ENCODE measurements at places on chromosomes 2 and 18.

DNA sequence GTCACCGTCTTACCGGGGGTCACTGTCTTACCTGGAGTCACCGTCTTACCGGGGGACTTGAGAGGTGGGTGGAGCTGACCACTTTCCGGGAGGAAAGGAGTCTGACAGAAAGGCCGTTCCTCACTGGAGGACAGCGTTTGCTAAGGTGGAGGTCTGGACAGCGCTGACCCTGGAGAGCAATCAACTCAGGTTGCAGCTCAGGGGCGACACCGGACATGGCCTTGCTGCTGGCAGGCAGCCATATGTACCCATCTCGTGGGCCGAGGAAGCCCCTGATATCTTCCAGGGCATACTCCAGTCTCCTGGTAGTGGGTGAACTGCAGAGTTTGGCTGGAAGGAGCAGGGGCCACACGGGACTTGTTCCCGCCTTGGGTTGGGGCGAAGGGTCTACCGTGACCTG, 234.6 kb upstream of the MYT1L start:
- DNase-seq, result no peak

GRCh38 chr2:15941481-15941850, 1.1 kb downstream of the MYCN start:
- no peak for DNase-seq

DNA sequence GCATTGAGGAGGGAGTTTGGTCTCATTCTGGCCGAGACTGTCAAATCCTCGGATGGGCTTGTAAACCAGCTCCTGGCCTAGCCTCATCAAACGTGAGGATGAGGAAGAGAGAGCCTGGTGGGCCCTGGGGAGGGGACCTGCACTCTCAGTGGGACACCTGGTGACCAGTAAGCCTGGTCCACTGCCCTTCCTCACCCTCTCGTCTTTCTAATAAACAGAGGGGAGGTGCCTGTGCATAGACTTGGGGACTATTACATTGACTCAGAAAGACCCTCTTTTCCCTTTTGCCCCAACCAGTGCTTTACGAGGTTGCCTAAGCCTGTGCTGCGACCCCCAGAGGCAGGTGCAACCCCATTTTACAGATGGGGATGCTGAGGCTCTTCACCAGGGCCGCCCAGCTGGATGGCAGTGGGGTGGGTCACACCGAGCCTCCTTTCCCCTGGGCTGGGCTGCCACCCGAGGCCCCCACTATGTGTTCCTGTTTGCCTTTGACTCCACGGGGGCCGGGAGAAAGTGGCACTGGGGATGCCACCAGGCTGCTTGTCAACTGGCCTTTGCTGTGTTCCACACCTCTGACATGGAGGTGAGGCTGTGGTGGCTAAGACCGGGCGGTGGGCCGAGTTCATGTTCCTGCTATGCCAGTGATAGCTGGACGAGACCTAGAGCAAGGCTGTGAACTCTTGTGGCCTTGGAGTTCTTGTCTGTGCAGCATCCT, 85.9 kb downstream of the GLI2 start:
- DNase-seq, result no peak

DNA sequence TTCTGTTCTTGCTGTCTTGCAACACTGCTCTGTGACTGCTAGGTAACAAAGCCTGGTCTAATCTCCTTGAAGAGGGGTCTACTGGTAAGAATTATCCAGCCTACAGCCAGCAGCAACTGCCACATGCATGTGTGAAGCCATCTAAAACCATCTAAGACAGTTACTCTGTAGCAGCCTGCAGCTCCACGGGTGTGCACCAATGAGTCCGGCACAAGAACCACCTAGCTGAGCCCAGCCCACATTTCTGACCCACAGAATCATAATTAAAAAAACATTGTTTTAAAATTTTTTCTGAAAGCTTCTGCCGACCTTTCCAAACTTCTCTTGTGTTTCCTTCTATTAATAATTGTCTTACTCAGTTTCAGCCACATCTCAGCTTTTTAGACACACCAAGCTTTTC, 102.8 kb downstream of the ZNF385B start:
- no peak for DNase-seq

- no peak for DNase-seq
Measured at GRCh38 chr2:198490748-198491147, 686.4 kb downstream of the PLCL1 start.

GRCh38 chr2:15331787-15332186, 229.3 kb downstream of the NBAS start:
- DNase-seq, result no peak

DNA sequence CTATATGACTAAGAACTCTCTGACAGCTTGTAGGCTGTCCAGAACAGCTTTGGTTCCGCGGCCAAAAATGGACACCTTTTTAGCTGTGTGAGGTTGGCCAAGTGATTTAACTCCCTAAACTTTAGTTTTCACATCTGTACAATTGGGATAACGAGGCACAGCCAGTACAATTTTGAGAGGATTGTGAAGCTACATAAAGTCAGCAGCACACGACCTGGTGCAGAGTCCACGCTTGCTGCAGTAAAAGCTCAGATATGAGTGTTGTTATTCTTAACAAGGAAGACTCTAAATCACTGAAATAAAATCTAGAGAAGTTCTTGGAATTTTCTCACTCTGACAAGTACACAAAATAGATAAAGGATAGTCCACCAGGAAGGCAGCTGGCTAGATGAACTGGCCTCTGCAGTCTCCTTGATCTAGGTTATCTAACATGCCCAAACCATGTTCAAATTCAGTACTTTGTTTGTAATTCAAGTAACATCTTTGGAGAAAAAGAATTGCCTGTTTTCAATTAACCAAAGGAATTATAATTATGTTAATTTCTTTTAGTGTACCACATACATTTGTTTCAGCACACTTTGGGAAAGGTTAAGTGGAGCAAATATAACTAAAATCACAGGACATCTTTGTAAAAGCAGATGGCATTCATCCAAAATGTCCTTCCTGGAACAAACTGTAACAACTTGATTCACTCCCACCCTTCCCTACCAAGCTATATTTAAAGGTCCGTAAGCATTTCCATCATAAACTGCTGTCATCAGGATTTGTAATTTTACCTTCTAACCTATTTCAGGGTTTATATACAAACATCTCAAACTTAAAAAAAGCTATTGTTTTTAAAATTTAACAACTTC, 201.7 kb upstream of the STK17B start:
- DNase-seq, result no peak

- no peak for DNase-seq
Measured at GRCh38 chr2:176833671-176834070, 378.9 kb upstream of the HNRNPA3 start.

DNA sequence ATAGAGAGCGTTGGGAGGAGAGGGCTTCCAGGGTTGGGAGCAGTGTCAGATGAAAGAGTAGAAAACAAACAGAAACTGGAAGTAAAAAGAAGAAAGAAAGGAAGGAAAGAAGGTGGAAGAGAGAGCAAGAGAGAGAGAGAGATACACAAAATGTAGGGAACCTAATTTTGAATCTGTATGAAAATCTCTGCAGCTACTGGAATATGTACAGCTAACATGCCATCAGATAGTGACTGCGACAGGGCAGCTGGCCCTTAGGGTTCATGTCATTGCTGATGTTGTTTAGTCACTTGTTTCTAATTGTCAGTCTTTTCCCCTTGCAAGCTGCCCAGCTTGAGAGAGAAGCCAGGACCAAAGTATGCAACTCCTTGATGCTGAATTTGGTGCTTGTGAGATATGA, 85.8 kb downstream of the POLE4 start:
- DNase-seq, result no peak

GRCh38 chr2:44844651-44845270, 96.7 kb upstream of the SIX3 start:
- no peak for DNase-seq

- no peak for DNase-seq
Measured at GRCh38 chr2:42924418-42924886, 132.1 kb upstream of the HAAO start.

DNA sequence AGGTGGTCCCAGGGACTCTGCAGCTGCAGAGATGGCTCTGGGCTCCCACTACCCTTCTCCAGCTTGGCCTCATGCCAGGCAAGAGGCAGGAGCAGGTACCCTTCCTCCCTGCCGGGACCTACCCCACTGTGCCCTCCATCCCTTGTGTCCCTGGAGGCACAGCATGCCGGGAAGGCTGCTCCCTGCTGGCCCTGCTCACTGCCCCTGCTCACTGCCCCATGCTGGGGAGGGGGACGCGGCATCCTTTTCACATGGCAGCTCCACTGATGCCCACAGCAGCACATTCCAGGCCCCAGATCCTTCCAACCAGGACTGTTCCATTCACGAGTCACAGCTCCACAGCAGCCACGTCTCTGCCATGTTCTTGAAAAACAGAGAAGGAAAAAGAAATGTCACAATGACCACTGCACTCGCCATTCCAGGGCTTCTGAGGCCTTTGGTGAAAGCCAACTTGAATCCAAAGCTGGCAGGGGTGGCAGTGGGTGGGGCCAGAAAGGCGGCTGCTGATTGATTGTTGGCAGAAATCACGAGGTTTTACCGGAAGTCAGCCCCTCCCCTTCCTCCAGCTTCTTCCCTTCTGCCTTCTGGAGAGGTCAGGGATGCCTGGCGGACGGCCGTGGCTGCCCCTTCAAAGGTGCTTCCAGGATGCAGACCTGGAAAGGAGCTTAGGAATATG, 268.0 kb downstream of the CYP26B1 start:
- DNase-seq, result no peak

DNA sequence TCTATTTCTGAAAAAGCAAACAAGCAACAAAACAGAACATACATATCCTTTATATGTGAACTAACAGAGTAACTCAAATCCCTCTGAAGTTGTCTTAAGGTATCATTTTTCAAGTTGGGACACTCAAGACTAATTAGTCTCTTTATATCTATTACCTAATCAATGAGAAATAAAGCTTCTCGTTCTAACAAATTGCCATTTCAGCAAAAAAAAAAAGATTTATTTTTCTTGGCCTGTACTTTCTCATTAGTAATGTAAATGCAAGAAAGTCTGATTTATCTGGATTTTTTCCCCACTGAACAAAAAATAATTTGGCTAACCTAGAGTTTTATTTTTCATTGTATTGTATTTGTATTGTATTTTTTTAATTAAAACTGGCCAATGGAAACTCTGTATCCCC, 176.1 kb upstream of the NOL4 start:
- DNase-seq, result no peak

GRCh38 chr2:76445880-76446279, 735.2 kb upstream of the GCFC2 start:
- DNase-seq, result no peak

DNA sequence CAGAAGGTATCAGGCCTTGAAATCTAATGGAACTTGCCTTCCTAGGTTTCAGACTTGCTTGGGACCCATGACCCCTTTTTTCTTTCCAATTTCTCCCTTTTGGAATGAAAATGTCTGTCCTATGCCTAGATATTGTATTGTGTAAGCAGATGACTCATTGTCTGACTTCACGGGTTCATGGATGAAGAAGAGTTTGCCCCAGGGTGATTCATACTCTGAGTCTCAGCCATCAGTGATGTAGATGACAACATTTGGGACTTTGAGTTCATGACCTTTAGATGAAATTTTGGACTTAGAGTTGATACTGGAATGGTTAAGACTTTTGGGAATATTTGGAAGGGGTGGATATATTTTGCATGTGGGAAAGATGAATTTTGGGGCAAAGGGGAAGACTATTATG, 11.2 kb upstream of the SCYGR5 start:
- DNase-seq, result no peak

- no peak for DNase-seq
Measured at GRCh38 chr2:111927723-111928122, 29.3 kb downstream of the MERTK start.

DNA sequence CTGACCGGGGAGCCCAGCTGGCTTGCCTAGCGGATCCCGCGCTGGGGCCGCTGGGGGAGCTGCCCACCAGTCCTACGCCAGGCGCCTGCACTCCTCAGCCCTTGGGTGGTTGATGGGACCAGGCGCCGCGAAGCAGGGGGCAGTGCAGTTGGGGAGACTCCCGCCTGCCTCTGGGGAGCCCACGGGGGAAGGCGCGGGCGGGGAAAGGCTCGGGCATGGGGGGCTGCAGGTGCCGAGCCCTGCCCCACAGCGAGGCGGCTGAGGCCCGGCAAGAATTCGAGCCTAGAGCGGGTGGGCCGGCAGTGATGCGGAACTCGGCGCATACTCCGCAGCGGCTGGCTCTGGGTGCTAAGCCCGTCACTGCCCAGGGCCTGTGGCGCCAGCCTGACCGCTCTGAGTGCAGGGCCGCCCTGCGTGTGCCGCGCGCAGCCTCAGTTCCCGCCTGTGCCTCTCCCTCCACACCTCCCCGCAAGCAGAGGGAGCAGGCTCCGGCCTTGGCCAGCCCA, 249.1 kb upstream of the TEKT4 start:
- DNase-seq, result no peak

- DNase-seq, result no peak
Measured at GRCh38 chr2:197138506-197138905, 172.1 kb downstream of the ANKRD44 start.

GRCh38 chr2:176774766-176775451, 437.7 kb upstream of the HNRNPA3 start:
- DNase-seq, result no peak

DNA sequence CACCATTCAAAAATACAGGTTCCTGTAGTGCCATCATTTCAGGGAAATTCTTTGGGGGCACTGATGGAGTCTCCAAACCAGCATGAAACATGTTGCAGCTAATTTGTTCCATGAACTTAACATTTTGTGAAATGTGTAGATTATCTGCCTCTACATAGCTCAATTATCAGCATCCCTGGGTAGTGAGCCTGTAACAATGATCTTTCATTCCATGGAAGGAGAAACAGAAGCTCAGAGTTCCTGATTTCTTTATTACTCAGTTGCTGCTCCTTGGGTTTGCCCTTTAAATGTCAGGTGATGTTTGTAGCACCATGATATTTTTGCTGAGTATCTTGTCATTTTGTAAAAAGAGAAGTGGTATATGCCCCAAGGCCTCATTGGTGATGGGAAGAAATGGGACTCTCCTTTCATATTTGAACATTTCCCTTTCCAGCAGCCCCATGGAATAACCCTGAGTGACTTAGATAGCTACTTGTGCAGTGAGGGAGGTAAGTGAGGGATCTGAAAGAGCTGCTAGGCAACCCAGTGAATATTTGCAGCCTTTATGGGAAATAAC, 146.9 kb downstream of the CERS6 start:
- no peak for DNase-seq

DNA sequence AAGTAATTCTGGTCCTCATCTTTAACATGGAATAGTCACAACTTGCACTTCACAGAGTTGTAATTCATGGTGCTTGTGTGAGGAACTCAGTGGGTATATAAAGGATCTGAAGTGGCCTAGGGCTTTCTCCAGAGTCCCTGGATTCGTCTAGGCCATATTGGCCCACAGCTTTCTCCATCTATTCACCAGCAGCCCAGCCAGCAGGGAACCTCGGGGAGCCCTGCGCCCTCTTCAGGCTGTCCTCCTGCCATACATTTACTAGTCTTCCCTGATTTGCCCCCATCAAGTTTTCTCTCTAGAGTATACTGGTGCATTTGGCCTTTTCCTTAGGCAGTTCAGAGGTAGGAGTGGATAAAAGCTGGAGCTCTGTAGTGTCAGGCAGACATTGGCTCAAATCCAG, 278.3 kb downstream of the MYCN start:
- DNase-seq, result peak; percentile 52

DNA sequence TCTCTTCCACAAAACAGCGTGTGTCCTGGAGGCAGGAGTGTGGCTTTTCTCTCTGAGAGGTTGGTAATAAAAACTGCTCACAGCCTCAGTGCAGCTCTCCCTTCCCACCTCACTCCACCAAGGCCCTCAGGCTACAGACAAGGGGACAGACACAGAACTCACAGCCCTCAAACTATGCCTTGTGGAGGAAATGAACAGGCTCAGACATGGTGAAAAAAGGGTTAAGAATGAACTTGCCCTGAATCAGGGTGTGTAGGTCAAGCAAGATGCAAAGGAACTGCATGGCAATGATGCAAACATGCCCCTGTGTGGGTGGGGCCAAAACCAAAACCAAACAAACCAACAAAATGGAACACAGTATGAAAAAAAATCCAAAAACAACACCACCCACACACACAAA, 125.8 kb downstream of the GALNT14 start:
- DNase-seq, result no peak

- DNase-seq, result no peak
Measured at GRCh38 chr2:112923967-112924338, 13.0 kb downstream of the IL37 start.
